Pancreas (tissue), 10 donors: ENCODE measurements at places on chromosomes 16 and 17.

DNA sequence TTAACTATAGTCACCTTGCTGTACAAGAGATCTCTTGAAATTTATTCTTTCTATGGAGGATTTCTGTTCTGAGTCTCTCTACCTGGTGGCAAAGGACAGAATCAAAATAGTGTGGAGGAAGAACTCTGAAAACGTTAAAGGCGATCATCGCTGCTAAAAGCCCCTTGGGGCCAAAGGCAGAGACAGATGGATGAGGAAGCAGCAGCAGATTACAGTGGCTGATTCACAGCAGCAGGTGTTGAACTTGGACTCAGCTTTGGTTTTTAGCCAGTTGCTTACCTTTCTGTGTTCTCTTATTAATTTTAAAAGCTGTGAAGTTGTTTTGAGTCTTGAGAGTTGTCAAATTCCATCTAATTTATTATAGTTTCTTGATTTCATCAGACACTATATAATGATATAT, 956.1 kb upstream of the GOT2 start:
- no peaks in the 10 kb centered on the region for H3K27me3 ChIP-seq
- H3K4me1 ChIP-seq = no peaks in the 10 kb centered on the region
- no peak overlapping the region for H3K4me3 ChIP-seq
- DNase-seq = no peak

DNA sequence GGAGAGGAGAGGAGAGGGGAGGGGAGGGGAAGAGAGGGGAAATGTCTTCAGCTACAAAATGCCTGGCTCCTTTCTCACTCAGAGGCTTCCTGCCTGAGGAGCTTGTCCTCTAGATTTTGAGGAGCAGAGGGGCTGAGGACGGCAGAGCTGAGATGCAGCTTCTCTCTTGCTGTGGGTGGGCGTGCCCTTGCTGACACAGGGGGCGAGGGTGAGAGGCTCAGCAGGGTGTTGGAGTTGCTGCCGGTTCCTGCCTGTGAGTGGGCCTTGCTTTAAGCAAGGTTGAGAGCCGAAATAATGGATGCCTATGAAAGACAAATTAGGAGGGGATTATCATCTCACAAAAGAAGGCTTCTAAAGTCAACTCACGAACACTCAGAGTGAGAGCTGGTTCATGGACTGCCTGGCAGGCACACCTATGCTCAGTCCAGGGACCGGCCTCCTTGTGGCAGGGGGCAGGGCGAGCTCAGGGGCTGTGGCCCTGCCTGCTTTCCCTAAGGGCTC, 215.6 kb downstream of the MSI2 start:
- H3K4me3 ChIP-seq = no peak overlapping the region
- no peak overlapping the region for H3K27ac ChIP-seq
- DNase-seq = no peak
- no peaks in the 10 kb centered on the region for H3K27me3 ChIP-seq
- no peaks in the 10 kb centered on the region for H3K4me1 ChIP-seq

DNA sequence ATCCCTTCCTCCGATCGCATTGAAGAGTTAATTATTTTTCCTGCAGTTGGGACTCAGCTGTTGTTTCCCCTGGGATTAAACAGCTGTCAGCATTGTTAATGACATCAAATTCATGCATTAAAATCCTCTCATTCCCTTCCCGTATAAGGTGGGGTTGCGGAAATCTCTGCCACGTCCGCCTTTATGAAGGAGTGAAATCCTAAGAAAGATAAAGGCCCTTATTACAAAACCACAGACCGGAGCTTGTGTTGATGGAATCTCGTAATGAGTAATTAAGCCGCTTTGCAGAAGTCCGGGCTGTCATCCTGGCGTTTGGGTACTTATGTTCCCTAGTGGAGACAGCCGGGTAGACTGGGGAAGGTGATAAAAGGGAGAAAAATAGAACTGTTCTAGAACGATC, 627.6 kb downstream of the MAF start:
- no peaks in the 10 kb centered on the region for H3K36me3 ChIP-seq
- H3K27me3 ChIP-seq = no peaks in the 10 kb centered on the region
- no peaks in the 10 kb centered on the region for H3K4me1 ChIP-seq
- no peak overlapping the region for H3K27ac ChIP-seq
- DNase-seq = no peak
- H3K4me3 ChIP-seq = no peak overlapping the region

- H3K27me3 ChIP-seq = peaks cover 6% of the 10 kb centered on the region
- no peak overlapping the region for H3K4me3 ChIP-seq
- H3K27ac ChIP-seq = no peak overlapping the region
- peaks cover 13% of the 10 kb centered on the region for H3K4me1 ChIP-seq
Observed at GRCh38 chr17:49972486-49973270, 3.7 kb downstream of the DLX4 start.

- H3K4me1 ChIP-seq = peaks cover 3% of the 10 kb centered on the region
- H3K27me3 ChIP-seq = no peaks in the 10 kb centered on the region
- no peaks in the 10 kb centered on the region for H3K36me3 ChIP-seq
- peak overlapping the region; percentile 93 for H3K27ac ChIP-seq
Observed at GRCh38 chr17:44200478-44201155, 933 bp upstream of the ATXN7L3 start.

DNA sequence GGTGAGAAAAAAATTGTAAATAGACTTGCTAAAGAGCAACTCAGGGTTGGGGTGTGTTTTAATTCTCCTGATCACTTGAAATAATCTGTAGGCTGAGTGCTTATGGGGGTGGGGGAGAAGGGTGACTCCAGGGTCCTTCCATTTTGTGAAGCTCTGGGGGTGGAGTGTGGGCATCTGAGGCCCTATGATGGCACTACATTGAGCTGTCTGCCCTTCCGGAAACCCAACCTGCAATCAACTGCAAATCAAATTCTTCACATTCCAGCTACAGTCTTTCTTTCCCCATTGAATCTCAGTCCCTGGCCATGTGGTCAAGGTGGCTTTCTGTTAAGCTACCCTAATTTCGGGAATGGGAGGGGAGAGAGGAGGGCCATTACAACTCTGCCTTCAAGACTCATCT, 6.0 kb upstream of the CDC6 start:
- H3K27ac ChIP-seq = no peak overlapping the region
- H3K36me3 ChIP-seq = peaks cover 17% of the 10 kb centered on the region
- peaks cover 5% of the 10 kb centered on the region for H3K4me1 ChIP-seq

GRCh38 chr17:59853168-59853918, 39.4 kb downstream of the TUBD1 start:
- H3K27ac ChIP-seq = peak overlapping the region; percentile 69
- no peak overlapping the region for H3K4me3 ChIP-seq
- H3K4me1 ChIP-seq = peaks cover 84% of the 10 kb centered on the region
- no peaks in the 10 kb centered on the region for H3K36me3 ChIP-seq

DNA sequence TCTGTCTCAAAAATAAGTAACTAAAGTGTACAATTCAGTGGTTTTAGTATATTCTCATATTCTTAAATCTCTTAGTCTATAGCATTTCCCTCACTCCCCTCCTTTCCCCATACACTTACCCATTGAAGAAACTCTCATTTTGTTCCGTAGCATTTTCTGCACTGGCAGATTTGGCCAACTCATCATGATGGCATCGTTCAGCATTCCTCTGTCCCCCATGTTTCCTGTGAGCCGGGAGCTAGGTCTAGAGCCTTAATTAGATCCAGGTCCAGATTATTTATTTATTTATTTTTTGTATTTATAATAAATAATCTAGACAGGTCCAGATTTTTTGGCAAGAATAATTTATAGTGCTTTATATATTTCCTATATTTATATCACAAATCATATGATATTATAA, 31.0 kb downstream of the HEATR3 start:
- peaks cover 4% of the 10 kb centered on the region for H3K36me3 ChIP-seq
- DNase-seq = no peak
- H3K4me3 ChIP-seq = no peak overlapping the region
- no peak overlapping the region for H3K27ac ChIP-seq

GRCh38 chr16:82412770-82413169, 214.0 kb upstream of the CDH13 start:
- no peaks in the 10 kb centered on the region for H3K36me3 ChIP-seq
- H3K27ac ChIP-seq = no peak overlapping the region
- no peaks in the 10 kb centered on the region for H3K27me3 ChIP-seq
- no peak for DNase-seq
- no peak overlapping the region for H3K4me3 ChIP-seq
- H3K4me1 ChIP-seq = no peaks in the 10 kb centered on the region

GRCh38 chr16:77499373-77500285, 64.8 kb upstream of the ADAMTS18 start:
- no peaks in the 10 kb centered on the region for H3K36me3 ChIP-seq
- no peaks in the 10 kb centered on the region for H3K4me1 ChIP-seq
- H3K4me3 ChIP-seq = no peak overlapping the region
- DNase-seq = no peak

- DNase-seq = no peak
- no peaks in the 10 kb centered on the region for H3K36me3 ChIP-seq
- no peaks in the 10 kb centered on the region for H3K4me1 ChIP-seq
Observed at GRCh38 chr17:76189247-76189646, 48.2 kb upstream of the FOXJ1 start.

DNA sequence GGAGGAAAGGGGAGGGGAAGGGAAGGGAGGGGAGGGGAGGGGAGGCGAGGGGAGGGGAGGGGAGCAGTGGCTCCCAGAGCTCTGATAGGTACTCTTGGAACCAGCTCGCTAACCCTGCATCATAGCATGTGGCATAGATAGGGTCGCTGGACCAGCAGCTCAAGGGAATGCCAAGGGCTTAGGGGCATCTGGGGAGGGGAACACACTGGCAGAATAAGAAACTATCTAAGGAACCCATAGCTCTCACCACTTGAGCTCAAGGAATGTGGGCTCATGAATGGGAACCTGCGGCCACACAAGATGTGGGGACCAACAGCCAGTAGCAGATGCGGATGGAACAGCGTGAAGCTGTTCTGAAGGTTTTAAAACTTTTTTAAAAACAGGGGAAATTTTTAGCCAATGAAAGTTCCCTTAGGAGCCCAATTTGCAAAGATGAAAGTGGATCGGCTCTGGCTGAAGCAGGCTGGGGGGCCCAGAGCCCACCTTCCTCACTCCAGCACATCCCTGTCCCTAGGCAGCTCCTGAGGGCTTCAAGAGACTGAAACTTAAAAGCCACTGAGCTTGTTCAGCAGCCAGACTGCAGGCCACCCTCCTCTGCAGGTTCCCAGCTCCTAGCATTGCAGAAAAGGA, 46.9 kb downstream of the PIMREG start:
- H3K27ac ChIP-seq = no peak overlapping the region
- no peak for DNase-seq

- H3K27me3 ChIP-seq = no peaks in the 10 kb centered on the region
- H3K4me3 ChIP-seq = no peak overlapping the region
- DNase-seq = no peak
- H3K36me3 ChIP-seq = no peaks in the 10 kb centered on the region
- no peak overlapping the region for H3K27ac ChIP-seq
- H3K4me1 ChIP-seq = no peaks in the 10 kb centered on the region
Observed at GRCh38 chr17:3827124-3827773, 18.8 kb downstream of the NCBP3 start.

GRCh38 chr17:51461578-51462004, 201.2 kb downstream of the UTP18 start:
- no peaks in the 10 kb centered on the region for H3K4me1 ChIP-seq
- no peaks in the 10 kb centered on the region for H3K27me3 ChIP-seq
- H3K27ac ChIP-seq = no peak overlapping the region
- peak; percentile 74 for DNase-seq
- H3K4me3 ChIP-seq = no peak overlapping the region

GRCh38 chr16:28924399-28924761, 658 bp downstream of the RABEP2 start:
- H3K36me3 ChIP-seq = no peaks in the 10 kb centered on the region
- DNase-seq = no peak

- no peaks in the 10 kb centered on the region for H3K36me3 ChIP-seq
- H3K27me3 ChIP-seq = no peaks in the 10 kb centered on the region
- no peak overlapping the region for H3K4me3 ChIP-seq
- DNase-seq = no peak
- no peak overlapping the region for H3K27ac ChIP-seq
Observed at GRCh38 chr17:1979182-1979985, 45.8 kb downstream of the RTN4RL1 start.

DNA sequence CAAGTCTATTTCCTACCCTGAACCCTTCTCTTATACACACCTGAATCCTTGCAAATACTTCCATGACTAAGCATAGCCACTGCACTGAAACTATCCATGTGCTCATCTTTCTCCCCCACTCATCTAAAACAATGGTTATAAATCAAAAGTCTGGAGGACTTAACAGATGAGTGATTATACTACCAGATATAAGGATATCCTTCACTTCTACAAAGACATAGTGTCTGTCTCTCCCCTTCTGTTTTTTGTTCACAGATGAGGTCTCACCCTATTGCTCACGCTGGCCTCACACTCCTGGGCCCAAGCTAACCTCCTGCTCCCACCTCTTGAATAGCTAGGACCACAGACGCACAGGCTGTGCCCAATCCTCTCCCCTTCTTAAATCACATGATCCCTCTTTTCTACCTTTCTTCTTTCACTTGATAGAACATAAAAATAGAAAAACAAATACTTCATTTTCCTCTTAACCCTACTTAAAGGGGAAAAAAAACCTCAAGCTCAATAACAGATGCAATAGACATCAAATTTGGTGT, 19.2 kb downstream of the CEP112 start:
- H3K27me3 ChIP-seq = no peaks in the 10 kb centered on the region
- no peak overlapping the region for H3K27ac ChIP-seq
- DNase-seq = no peak
- no peaks in the 10 kb centered on the region for H3K36me3 ChIP-seq

DNA sequence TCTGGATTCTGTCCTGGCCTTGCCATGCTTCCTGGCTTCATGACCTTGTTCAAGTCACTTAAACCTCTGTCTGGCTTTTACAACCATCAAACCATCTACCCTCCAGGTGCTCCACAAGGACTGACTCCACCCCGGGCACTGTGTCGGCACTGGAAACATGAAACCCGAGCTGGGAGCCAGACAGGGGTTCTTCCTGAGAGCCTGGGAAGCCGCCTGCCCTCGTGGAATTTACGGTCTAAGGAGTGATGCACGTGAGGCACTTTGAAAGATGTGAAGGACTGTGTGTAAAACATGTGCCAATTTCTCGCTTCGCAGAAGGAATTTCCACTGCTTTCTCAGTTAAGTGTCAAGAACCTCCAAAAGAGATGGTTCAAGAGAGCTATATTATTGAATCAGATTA, 11.6 kb downstream of the CDK5R1 start:
- H3K4me3 ChIP-seq = no peak overlapping the region
- no peak for DNase-seq
- no peaks in the 10 kb centered on the region for H3K4me1 ChIP-seq
- H3K36me3 ChIP-seq = no peaks in the 10 kb centered on the region
- H3K27me3 ChIP-seq = no peaks in the 10 kb centered on the region

GRCh38 chr16:66121466-66121865, 245.0 kb upstream of the CDH5 start:
- no peaks in the 10 kb centered on the region for H3K4me1 ChIP-seq
- H3K27ac ChIP-seq = no peak overlapping the region
- DNase-seq = no peak
- peaks cover 3% of the 10 kb centered on the region for H3K27me3 ChIP-seq
- no peak overlapping the region for H3K4me3 ChIP-seq

DNA sequence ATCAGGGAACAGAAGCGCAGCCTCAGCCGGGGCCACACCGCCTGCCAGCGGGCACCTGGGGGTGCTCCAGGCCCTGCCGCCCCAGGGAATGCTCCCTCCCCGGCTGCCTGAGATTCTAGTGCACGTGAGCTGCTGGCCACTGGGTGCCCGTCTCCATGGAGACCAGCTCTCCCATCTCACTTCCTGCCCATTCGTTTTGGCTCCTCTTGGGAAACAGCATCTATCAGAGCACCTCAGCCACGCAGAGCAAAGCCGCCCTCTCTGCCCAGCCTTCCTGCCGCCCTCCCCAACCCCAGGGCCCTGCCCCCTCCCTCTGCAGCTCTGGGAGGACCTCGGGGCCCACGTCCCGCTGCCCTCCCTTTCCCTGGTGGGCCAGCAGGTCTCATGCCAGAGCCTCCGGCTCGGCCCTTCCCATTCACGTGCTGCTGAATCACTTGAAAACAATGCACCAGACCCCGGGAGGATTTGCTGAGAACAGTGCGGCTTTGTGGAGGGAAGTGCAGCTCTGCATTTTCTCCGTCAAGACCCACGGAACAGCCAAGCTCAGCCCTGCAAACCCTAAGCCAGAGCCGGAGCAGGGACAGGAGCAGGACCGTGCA, 19.4 kb downstream of the CEP295NL start:
- H3K4me1 ChIP-seq = no peaks in the 10 kb centered on the region
- H3K36me3 ChIP-seq = no peaks in the 10 kb centered on the region
- peak; percentile 55 for DNase-seq
- H3K27me3 ChIP-seq = no peaks in the 10 kb centered on the region
